ENCODE measurements at places on chromosomes 1 and 21. TPM values are rescaled to one million over a fixed set of nuclear protein-coding genes. Genes with fewer than 3 reads are reported as not detected.

LMX1A gene
- polyA plus RNA-seq, result 0.29 TPM

BSND gene
- polyA plus RNA-seq, result not detected

KIRREL1 gene
- polyA plus RNA-seq, result 37.1 TPM

CYP4A11 gene
- polyA plus RNA-seq, result 0.14 TPM

OR2T29 gene
- polyA plus RNA-seq, result not detected

SLC1A7 gene
- polyA plus RNA-seq, result 0.29 TPM

MMEL1 gene
- 4.2 TPM for polyA plus RNA-seq

IL20 gene
- not detected for polyA plus RNA-seq

ZNF648 gene
- polyA plus RNA-seq, result not detected

ATP1A4 gene
- polyA plus RNA-seq, result 6.2 TPM

PCP4L1 gene
- 39.2 TPM for polyA plus RNA-seq

NEXN gene
- 86.1 TPM for polyA plus RNA-seq

IFNLR1 gene
- polyA plus RNA-seq, result 0.51 TPM

IVL gene
- polyA plus RNA-seq, result 9.5 TPM

SH3BGR gene
- 30.8 TPM for polyA plus RNA-seq

KCTD3 gene
- 37.8 TPM for polyA plus RNA-seq

FCGR3A gene
- polyA plus RNA-seq, result 29.0 TPM

ETV3L gene
- not detected for polyA plus RNA-seq

GPR137B gene
- 20.1 TPM for polyA plus RNA-seq

MYOM3 gene
- 0.29 TPM for polyA plus RNA-seq

CD1E gene
- polyA plus RNA-seq, result 1.0 TPM

CD48 gene
- polyA plus RNA-seq, result 7.5 TPM

PLXNA2 gene
- polyA plus RNA-seq, result 20.0 TPM

PPIAL4G gene
- not detected for polyA plus RNA-seq

OR4F16 gene
- polyA plus RNA-seq, result not detected

ETNK2 gene
- polyA plus RNA-seq, result 25.8 TPM

OR2T33 gene
- not detected for polyA plus RNA-seq

TAS1R1 gene
- 0.06 TPM for polyA plus RNA-seq

GPR153 gene
- polyA plus RNA-seq, result 12.9 TPM

HES5 gene
- polyA plus RNA-seq, result 0.42 TPM

APH1A gene
- polyA plus RNA-seq, result 114 TPM

SLX9 gene
- polyA plus RNA-seq, result 35.7 TPM

FCRL5 gene
- polyA plus RNA-seq, result 0.14 TPM

PRRC2C gene
- 36.5 TPM for polyA plus RNA-seq

STXBP3 gene
- polyA plus RNA-seq, result 36.7 TPM

PCAT6 gene
- 2.5 TPM for polyA plus RNA-seq

TEX38 gene
- not detected for polyA plus RNA-seq

TSPAN2 gene
- 51.1 TPM for polyA plus RNA-seq

CELA3B gene
- polyA plus RNA-seq, result 0.49 TPM

CFHR2 gene
- 0.34 TPM for polyA plus RNA-seq

ECM1 gene
- polyA plus RNA-seq, result 40.8 TPM

KRTAP21-2 gene
- not detected for polyA plus RNA-seq

All from urinary bladder (tissue), 4 donors.